ENCODE measurements at places on chromosomes 12 and 14. TPM values are rescaled to one million over a fixed set of nuclear protein-coding genes. Genes with fewer than 3 reads are reported as not detected.

Gene LMO3
- total RNA-seq: not detected

Gene SALL2
- total RNA-seq: 0.96 TPM

Gene CLEC9A
- total RNA-seq: not detected

Gene VPS33A
- 18.7 TPM for total RNA-seq

Gene LRTM2
- 0.07 TPM for total RNA-seq

Gene BHLHE41
- total RNA-seq: 0.66 TPM

Gene AICDA
- total RNA-seq: 0.05 TPM

Gene OR4E2
- not detected for total RNA-seq

Gene SLC5A8
- total RNA-seq: not detected

Gene CFAP251
- total RNA-seq: 1.3 TPM

Gene ACSS3
- total RNA-seq: 0.05 TPM

Gene DPF3
- total RNA-seq: 0.22 TPM

Gene TMPRSS12
- total RNA-seq: not detected

Gene DHRS2
- total RNA-seq: 7.5 TPM

Gene CLEC4C
- total RNA-seq: not detected

Gene INSM2
- total RNA-seq: not detected

Gene INHBC
- 0.05 TPM for total RNA-seq

Gene IPO8
- 19.5 TPM for total RNA-seq

Gene SERPINA9
- not detected for total RNA-seq

Gene KLRG1
- 1.7 TPM for total RNA-seq

Gene ABCC9
- total RNA-seq: not detected

Gene NDRG2
- total RNA-seq: 2.1 TPM

Gene DYRK4
- total RNA-seq: 40.3 TPM

Gene ACSM4
- not detected for total RNA-seq

Gene TMBIM4
- 51.5 TPM for total RNA-seq

Gene MRPS35
- total RNA-seq: 91.9 TPM

Gene FANCM
- total RNA-seq: 5.5 TPM

Gene KSR2
- total RNA-seq: 0.53 TPM

Gene IRF9
- 21.5 TPM for total RNA-seq

Gene SAMD4A
- total RNA-seq: 7.3 TPM

Gene GNPNAT1
- total RNA-seq: 47.2 TPM

Gene SDSL
- 28.4 TPM for total RNA-seq

Gene CD69
- not detected for total RNA-seq

Gene PSME2
- 158 TPM for total RNA-seq

Gene TCL1B
- total RNA-seq: not detected

Gene ATF7IP
- 5.8 TPM for total RNA-seq

Gene CD163
- total RNA-seq: not detected

Gene CHGA
- 1.4 TPM for total RNA-seq

Gene KRT5
- 0.09 TPM for total RNA-seq

Gene MEG3
- 65.6 TPM for total RNA-seq

Gene ERBB3
- 1.6 TPM for total RNA-seq

Gene CD163L1
- 0.28 TPM for total RNA-seq

Gene MGP
- not detected for total RNA-seq

Gene RTN1
- total RNA-seq: 0.06 TPM

Gene PDE3A
- total RNA-seq: 4.3 TPM

Gene PRICKLE1
- 0.85 TPM for total RNA-seq

Gene TMCC3
- total RNA-seq: 0.99 TPM

Gene RBM25
- total RNA-seq: 52.0 TPM

Gene HHIPL1
- total RNA-seq: 0.34 TPM
